ENCODE measurements at places on chromosomes 16 and 17.

GRCh38 chr16:67543036-67543435, 14.4 kb downstream of the RIPOR1 start:
- DNase-seq, result no peak

DNA sequence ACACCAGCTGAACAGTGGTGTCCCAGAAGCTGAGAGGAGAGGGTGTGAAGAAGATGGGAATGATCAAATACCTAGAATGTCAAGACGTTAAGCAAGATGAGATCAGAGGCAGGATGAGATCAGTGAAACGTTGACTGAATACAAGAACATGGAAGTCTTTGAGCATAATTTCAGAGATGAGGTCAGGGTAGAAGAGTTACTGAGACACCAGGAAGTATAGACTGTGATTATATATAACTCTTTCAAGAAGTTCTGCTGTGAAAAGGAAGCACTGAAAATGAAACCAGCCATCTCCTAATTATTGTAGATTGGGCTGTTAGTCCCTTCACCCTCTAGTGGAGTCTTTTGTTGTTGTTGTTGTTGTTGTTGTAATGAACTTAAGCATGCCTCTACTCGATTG, 9.1 kb downstream of the SHCBP1 start:
- no peak for DNase-seq

GRCh38 chr17:78774956-78775571, 7.0 kb downstream of the CYTH1 start:
- no peak for DNase-seq

- no peak for DNase-seq
Measured at GRCh38 chr16:4958510-4959438, 644 bp downstream of the SEC14L5 start.

GRCh38 chr17:7293816-7294613, 424 bp downstream of the YBX2 start:
- DNase-seq, result no peak

DNA sequence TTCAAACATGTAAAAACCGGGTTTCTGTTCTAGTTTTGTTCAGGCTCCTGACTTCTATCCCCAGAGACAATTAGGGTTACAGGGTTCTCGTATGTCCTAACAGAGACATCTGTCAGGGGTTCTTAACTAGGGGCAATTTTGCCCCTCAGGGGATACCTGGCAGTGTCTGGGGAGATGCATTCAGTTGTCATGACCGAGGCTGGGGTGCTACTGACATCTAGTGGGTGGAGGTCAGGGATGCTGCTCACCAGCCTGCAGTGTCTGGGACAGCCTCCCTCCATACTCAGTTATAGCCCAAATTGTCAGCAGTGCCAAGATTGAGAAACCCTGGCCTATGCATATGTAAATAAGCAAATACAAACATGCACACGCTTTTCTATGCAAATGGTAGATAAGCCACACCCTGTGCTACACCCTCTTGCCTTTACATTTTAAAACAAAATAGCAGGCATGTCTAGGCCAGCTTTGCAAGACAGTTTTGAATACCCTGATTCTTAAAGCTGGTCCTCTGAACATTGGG, 37.4 kb downstream of the CLEC16A start:
- DNase-seq, result no peak

DNA sequence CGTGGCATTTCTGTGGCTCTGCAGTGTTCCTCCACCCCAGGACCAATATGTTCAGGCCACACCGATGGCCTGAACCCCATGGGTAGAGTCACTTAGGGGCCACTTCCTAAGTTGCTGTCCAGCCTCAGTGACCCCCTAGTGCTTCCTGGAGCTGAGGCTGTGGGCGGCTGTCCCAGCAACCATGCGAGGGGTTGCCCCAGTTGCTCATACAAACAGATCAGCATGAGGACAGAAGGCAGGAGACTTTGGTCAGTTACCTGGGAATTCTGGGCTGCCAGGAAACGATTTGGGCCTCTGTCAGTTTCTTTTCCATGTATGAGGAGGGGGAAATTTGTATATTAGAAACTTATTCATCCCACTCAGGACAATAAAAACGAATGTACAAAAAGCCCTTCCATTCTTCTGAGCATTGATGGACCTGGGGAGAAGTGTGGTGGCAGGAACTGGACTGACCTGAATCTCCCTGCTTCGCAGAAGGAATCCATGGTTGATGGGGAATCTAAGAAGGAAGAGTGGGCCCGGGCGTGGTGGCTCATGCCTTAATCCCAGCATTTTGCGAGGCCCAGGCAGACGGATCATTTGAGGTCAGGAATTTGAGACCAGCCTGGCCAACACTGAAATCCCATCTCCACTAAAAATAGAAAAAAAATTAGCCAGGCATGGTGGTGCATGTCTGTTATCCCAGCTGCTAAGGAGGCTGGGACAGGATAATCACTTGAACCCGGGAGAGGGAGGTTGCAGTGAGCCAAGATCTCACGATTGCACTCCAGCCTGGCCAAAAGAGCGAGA, 4.9 kb upstream of the IL32 start:
- no peak for DNase-seq

DNA sequence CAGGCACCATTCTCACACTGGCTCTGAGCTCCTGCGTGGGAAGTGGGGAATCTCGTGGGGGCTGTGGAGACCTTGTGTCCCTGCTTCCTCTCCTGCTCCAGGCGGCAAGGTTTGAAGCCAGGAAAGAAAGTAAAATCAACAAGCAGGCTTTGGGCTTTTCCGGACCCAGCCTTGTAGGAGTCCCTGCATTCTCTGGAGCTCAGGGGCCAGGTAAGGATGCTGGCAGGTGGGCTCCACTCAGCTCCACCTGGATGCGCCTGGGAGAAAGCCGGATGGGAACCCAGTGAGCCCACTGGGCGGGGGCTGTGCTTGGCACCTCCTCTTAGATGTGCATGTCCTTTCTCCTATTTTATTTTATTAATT, 362.5 kb downstream of the SEC14L1 start:
- no peak for DNase-seq

DNA sequence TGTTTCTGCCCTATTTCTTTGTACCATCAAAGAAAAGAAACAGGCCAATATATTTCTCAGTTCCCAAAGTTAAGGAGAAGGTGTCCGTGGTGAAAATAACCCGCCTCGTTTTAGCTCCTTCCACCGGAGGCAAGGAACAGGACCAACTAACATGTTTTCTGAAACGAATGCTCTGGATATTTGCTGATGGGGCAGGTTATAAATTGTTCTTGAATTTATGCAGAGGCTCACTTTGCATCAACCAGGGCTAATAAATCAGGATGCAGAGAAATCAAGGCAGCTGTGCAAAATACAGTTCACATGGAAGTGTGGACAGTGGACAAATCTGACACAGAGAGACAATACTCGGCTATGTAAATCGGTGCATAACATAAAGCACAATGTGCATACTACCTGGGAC, 189.8 kb downstream of the GRIN2A start:
- no peak for DNase-seq

DNA sequence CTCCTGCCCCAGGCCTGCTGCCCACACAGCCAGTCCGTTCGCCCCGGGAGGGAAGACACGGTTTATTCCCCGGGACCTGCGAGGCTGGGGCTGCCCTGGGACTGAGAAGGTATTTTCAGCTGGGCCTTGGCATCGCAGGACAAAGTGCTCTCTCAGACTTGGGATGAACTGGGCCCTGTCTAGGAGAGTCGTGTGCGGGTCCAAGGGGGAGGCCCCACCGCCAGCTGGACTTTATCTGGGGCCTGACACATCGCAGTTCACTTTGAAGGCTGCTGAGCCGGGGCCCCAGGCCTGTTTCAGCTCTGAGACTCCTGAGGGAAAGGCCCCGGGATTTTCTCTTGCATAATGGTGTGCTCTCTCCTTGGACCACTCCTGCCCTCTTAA, 6.8 kb downstream of the CRISPLD2 start:
- no peak for DNase-seq

DNA sequence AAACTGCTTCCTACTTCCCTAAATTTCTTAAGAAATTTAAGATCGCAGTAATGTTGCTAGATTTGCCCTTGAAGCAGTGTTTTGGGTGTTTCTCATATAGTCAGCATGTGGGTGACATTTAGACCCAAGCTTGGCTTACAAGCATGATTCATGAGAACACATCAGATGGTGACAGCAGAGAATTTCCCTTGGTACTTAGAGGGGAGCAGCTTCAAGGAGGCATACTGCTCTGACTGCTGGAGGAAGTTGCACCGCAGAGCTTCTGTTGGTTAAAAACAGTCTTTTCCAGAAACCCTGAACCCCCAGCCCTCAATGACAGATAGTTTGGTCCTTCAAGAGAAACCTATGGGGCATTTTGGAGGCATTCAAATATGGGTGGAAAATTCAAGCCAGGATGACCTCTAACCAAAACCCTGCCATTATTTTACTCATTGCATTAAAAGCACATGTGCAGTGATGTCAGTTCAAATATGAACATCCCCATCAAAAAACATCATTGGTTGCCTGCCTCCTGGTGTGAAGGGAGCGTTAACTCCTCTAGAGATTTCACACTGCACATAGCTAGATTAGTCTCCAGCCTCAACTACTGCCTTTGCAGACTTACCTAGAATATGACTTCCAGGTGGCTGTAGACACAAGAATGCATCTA, 201.5 kb upstream of the CACNG5 start:
- no peak for DNase-seq

Data from BJ (cell line).